ENCODE measurements at places on chromosomes 3 and 15.
A peak's percentile ranks its signal among the peaks of the same experiment; 100 is the strongest.

GRCh38 chr3:171644681-171645080, 165.6 kb downstream of the PLD1 start:
- no peak overlapping the region for H3K4me3 ChIP-seq
- H3K4me1 ChIP-seq, result peaks cover 6% of the 10 kb centered on the region
- H3K27ac ChIP-seq, result no peak overlapping the region
- H3K27me3 ChIP-seq, result no peaks in the 10 kb centered on the region
- no peaks in the 10 kb centered on the region for H3K36me3 ChIP-seq

- H3K36me3 ChIP-seq, result no peaks in the 10 kb centered on the region
- H3K4me1 ChIP-seq, result no peaks in the 10 kb centered on the region
- H3K4me3 ChIP-seq, result no peak overlapping the region
- no peak overlapping the region for H3K27ac ChIP-seq
- no peaks in the 10 kb centered on the region for H3K27me3 ChIP-seq
These were observed 21.6 kb upstream of the SLC6A20 start for GRCh38 chr3:45817831-45818522.

- no peak overlapping the region for H3K4me3 ChIP-seq
- H3K27me3 ChIP-seq, result no peaks in the 10 kb centered on the region
- no peak overlapping the region for H3K27ac ChIP-seq
- H3K36me3 ChIP-seq, result no peaks in the 10 kb centered on the region
- no peak for DNase-seq
These were observed 167.9 kb downstream of the FMN1 start for GRCh38 chr15:33026614-33027013.

DNA sequence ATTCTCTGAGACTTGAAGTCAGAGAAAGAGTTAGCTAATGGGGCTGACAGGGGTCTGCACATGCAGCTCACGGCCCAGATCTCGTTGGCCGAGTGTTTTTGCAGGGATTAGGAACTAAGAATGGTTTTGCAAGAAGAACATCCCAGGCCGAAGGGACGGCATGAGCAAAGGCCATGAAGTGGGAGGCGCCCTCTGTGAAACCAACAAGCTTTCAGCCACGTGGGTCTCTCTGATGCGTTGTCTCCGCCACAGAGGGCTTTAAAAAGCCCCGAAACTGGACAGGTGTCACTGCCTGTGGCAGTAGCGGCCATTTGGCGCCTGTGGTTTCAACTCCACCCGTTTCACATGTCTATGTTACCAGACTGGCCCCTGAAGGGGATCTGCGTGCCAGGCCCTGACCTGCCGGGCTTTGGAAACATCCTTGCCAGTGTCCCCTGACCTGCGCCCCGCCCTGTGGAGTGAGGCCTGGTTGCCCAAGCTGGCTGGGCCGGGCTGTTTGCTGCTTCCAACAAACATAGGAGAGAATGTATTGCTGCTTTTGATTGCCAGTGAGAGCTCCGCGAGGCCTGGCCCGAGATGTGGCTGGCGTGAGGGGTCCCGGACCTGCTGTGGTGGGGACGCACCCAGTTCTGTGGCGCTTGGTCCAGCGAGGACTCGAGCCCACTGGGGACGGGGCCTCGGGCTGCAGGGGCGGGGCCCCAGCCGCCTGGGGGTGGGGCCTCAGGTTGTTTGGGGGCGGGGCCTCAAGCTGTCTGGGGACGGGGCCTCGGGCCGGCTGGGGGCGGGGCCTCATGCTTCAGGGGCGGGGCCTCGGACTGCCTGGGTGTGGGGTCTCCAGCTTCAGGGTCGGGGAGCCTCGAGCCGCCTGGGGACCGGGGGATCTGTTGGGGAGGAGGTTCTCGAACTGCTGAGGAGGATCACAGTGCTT, 30.4 kb downstream of the GOLGA6L2 start:
- peak; percentile 83 for DNase-seq
- H3K27ac ChIP-seq, result no peak overlapping the region
- no peak overlapping the region for H3K4me3 ChIP-seq
- no peaks in the 10 kb centered on the region for H3K4me1 ChIP-seq
- H3K27me3 ChIP-seq, result no peaks in the 10 kb centered on the region

DNA sequence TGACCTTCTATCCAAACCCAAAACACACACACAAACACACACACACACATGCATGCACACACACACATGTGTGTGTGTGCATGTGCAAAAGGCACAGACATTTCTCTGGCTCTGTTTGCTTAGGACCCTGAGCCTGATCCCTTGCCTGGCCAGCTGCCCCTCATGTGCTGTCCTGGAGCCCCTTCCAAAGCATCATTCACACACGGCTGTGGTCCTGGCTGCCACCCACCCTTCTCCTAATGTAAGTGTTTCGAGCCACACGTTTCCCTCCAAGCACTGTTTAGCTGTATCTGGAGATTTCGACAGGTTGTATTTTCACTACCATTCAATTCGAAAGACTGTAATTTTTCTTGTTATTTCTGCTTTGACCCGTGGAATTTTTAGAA, 45.8 kb upstream of the KLF13 start:
- H3K27me3 ChIP-seq, result no peaks in the 10 kb centered on the region
- no peak for DNase-seq
- peaks cover 6% of the 10 kb centered on the region for H3K4me1 ChIP-seq
- peak overlapping the region; percentile 70 for H3K27ac ChIP-seq
- no peak overlapping the region for H3K4me3 ChIP-seq

DNA sequence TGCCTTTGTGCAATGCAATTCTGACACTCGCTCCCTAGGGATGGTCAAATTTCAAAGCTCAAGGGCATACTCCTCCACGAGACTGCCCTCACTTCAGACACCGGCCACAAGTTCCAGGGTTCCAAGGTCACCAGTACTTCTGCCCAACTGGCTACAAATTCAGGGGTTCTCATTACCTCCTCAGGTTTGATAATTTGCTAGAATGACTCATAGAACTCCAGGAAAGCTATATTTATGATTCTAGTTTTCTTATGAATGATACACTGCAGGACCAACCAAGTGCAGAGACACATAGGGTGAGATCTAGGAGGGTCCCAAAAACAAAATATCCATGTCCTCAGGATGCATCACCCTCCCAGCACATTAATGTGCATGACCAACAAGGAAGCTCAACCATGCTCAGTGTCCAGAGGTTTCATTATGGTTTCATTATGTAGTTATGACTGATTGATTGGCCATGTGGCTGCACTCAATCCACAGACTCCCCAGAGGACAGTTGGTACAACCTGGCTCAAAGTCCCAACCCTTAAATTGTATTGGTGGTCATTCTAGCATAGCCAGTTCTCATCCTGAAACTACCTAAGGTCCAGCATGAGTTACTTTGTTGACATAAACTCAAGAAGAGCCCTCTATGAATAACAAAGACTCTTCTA, 170.4 kb upstream of the LRRN1 start:
- H3K4me3 ChIP-seq, result no peak overlapping the region
- H3K27ac ChIP-seq, result no peak overlapping the region
- H3K36me3 ChIP-seq, result no peaks in the 10 kb centered on the region
- H3K27me3 ChIP-seq, result no peaks in the 10 kb centered on the region
- DNase-seq, result no peak

GRCh38 chr3:23648996-23649395, 156.8 kb upstream of the UBE2E1 start:
- H3K36me3 ChIP-seq, result no peaks in the 10 kb centered on the region
- no peak overlapping the region for H3K4me3 ChIP-seq
- DNase-seq, result no peak
- H3K27ac ChIP-seq, result no peak overlapping the region
- H3K27me3 ChIP-seq, result no peaks in the 10 kb centered on the region

DNA sequence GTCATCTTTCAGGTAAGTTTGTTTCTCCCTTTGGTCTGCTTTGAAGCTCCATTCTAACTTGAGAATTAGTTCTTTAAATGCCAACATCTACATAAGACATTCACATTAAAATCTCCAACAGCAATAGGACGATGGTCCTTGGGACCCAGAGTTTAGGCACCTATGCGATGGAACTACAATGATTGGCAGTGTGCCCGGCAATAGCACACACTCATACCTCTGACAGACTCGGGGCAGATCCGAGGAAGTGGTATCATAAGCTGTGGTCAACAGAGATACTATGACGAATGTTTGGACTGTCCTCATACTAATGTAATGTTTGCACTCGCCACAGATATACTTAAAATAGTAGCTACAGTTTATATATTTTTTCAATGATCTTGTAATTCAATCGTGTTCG, 34.2 kb upstream of the NR2F2 start:
- H3K27me3 ChIP-seq, result no peaks in the 10 kb centered on the region
- no peaks in the 10 kb centered on the region for H3K36me3 ChIP-seq
- no peaks in the 10 kb centered on the region for H3K4me1 ChIP-seq
- DNase-seq, result no peak
- H3K27ac ChIP-seq, result no peak overlapping the region

- H3K36me3 ChIP-seq, result peaks cover 51% of the 10 kb centered on the region
- no peak overlapping the region for H3K4me3 ChIP-seq
- no peak overlapping the region for H3K27ac ChIP-seq
- DNase-seq, result no peak
These were observed 69.2 kb downstream of the RASA2 start for GRCh38 chr3:141556034-141556433.

DNA sequence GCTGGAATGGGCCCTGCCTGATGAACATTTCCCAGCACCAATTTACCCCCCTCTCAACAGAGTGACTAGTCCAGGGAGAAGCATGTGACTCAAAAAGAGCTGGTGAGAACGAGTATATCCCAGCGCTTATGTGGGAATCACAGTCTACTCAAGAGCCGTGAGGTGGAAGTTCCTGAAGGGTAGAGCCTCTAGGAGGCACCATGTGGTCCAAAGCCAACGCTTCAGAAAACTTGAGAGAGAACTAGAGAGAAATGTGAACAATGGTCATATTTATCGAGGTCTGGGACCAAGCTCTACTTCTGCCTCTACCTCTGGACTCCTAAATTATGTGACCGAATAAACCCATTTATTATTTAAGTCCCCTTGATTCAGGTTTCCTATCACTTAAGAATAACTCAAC, 111.0 kb upstream of the RAP2B start:
- no peak for DNase-seq
- H3K27me3 ChIP-seq, result no peaks in the 10 kb centered on the region
- H3K36me3 ChIP-seq, result no peaks in the 10 kb centered on the region
- H3K4me1 ChIP-seq, result no peaks in the 10 kb centered on the region
- no peak overlapping the region for H3K27ac ChIP-seq

GRCh38 chr3:195873971-195874370, 34.4 kb downstream of the TNK2 start:
- no peak for DNase-seq
- H3K4me1 ChIP-seq, result no peaks in the 10 kb centered on the region
- H3K27me3 ChIP-seq, result no peaks in the 10 kb centered on the region
- H3K4me3 ChIP-seq, result no peak overlapping the region
- peaks cover 15% of the 10 kb centered on the region for H3K36me3 ChIP-seq

DNA sequence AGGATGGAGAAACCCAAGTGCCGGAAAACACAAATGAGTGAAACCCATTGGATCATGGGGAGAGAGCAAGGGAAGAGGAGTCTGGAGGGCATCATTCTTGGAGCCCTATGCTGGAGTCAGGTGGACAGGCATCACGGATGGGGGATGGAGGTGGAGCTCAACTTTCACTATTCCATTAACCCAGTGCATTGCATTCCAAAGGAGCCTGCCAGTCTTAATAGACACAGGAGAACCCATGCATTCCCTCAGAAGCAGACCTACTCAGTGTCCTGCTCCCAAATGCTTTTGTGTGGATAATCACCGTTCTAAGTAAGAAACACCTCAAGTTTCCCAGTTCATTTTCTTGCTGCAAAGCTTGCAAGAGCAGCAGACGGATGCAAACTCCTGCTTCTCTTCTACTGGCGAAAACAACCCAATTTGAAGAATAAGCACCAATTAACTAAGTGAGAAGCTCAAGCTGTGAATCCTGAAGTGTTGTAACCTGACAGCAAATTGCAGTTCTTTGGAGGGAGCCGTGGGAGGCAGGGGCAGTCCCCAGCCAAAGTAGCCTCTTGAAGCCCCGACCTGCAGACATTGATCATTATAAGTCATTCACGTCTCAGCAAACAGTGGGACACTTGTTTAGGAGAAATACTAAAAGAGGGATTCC, 25.3 kb downstream of the SEMA5B start:
- peak overlapping the region; percentile 24 for H3K4me3 ChIP-seq
- peak; percentile 78 for DNase-seq

DNA sequence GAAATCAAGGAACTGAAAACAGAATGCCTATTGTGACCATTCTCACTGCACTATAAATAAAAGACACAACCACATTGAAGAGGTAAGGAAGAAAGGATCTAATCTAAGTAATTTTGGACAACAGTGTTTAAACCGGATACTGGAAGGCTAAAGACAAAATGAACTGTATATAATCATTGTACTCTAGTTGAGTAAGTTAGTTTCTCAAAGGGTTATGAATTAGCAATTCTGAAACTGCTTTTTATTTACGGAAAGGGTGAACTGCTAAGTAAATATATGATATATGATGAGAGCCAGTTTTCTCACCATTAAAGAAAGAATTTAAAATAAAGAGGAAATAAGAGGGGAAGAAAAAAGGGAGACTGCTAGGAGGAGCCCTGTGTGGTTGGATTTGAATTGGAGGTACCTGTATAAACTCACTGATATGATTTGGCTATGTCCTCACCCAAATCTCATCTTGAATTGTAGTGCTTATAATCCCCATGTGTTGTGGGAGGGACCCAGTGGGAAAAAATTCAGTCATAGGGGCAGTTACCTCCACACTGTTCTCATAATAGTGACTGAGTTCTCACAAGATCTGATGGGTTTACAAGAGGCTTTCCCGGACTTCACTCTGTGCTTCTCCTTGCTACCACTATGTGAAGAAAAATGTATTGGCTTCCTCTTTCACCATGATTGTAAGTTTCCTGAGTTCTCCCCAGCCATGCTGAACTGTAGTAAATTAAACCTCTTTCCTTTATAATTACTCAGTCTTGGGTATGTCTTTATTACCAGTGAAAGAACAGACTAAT, 607.7 kb downstream of the PYDC2 start:
- no peaks in the 10 kb centered on the region for H3K4me1 ChIP-seq
- no peaks in the 10 kb centered on the region for H3K27me3 ChIP-seq
- no peak overlapping the region for H3K27ac ChIP-seq
- DNase-seq, result no peak
- no peak overlapping the region for H3K4me3 ChIP-seq

- no peak overlapping the region for H3K27ac ChIP-seq
- no peak overlapping the region for H3K4me3 ChIP-seq
- H3K27me3 ChIP-seq, result no peaks in the 10 kb centered on the region
- H3K36me3 ChIP-seq, result no peaks in the 10 kb centered on the region
- no peak for DNase-seq
These were observed 155.7 kb upstream of the TSPAN3 start for GRCh38 chr15:77226652-77227051.

DNA sequence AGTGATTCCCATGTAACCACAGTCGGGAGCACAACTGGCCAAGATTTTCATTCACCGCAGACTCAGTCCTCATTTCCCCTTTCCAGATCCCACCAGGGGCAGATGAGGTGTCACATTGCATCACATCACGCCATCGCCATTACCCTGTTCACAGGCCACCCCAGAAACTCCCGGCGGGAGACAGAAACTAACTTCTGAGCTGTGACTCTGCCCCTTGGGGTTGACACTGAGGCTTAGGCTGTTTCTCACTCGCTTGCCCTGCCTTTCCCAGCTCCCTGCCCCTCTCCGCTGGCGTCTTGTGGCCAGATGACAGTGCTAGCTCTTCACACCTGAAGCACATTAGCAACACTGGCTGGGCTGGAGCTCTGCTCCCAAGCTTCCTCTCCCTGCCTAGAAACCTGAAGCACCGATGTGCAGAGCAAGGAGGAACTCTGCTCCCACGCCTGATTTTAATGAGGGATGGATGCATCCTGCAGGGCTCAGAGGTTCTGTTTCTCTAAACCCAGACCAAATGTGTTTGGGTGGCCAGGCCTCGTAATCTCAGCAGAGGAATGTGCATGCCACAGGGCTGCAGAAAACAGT, 88.8 kb upstream of the CTDSPL start:
- no peaks in the 10 kb centered on the region for H3K27me3 ChIP-seq
- peak; percentile 87 for DNase-seq
- no peak overlapping the region for H3K27ac ChIP-seq
